ENCODE measurements at places on chromosomes 6 and 20.

DNA sequence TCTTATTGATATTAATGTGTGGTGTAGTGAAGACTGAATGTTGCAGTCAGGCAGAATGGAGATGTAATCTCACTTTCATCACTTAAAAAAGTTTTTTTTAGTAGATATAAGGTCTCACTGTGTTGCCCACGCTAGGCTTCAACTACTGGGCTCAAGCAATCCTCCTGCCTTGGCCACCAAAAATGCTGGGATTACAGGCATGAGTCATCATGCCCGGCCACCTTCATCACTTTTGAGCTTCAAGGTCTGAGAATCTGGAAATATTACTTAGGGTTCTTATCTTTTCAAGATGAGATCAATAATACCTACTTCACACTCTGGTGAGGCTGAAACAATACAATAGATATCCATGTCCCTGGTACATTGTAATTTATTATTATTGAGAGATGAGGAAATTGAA, 31.6 kb downstream of the ADGRG6 start:
- no peak for DNase-seq

DNA sequence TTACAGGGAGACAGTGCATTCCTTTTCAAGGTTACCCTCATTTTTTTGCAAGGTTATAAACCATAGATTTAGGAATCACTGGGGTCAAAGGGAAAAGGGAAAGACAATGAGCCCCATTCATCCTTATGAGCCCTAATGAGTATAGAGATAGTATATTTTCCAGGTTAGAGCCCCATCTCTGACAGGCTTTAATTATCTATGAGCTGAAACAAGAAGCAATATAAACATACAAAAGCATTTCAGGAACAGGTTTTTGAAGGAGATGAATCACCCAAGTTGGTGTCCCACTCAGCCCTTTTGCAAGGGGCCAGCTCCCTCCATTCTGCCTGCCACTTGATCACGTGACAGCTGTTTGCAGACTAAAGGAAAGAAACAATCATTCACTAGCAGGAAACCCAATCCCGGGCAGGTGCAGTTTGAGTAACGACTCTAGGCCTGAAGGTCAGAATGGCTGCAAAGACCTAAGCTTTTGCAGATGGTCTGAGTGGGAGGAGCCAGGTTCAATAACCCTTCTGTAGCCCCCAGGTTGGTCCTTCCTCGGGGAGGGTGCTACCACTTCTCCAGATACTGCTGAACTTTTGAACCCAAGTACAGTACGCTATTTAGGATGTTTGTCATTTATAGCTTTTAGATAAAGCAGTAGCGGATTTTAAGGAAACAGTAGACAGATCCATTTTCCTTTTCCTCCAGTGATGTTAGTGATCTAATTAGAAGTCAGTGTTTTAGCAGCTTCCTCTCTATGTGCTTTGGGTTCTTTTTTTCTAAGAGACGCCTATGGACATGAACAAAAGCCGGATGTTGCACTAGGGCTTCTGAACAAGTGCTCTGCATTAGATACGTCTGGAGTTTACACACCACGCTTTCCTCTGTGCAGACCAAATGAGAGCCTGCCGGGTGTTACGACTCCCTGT, 253.2 kb downstream of the SOX4 start:
- DNase-seq: no peak

DNA sequence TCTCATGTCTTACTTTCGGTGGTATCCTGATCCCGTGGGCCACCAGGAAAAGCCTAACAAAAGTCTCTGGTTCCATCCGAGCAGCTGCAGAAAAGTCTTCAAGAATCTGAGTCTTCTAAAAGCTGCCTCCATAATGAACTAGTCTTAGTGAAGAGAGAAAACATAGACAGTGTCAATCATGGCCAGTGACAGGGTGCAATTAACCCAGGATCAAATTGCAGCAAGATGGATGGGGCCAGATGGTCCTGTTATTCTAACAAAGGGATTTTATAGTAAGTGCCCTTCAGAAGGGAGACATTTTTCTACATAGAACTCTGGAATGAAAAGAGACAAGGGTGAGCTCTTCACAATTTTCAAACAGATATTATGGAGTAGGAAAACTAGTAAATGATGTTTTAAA, 281.6 kb upstream of the ZFP64 start:
- DNase-seq: no peak

DNA sequence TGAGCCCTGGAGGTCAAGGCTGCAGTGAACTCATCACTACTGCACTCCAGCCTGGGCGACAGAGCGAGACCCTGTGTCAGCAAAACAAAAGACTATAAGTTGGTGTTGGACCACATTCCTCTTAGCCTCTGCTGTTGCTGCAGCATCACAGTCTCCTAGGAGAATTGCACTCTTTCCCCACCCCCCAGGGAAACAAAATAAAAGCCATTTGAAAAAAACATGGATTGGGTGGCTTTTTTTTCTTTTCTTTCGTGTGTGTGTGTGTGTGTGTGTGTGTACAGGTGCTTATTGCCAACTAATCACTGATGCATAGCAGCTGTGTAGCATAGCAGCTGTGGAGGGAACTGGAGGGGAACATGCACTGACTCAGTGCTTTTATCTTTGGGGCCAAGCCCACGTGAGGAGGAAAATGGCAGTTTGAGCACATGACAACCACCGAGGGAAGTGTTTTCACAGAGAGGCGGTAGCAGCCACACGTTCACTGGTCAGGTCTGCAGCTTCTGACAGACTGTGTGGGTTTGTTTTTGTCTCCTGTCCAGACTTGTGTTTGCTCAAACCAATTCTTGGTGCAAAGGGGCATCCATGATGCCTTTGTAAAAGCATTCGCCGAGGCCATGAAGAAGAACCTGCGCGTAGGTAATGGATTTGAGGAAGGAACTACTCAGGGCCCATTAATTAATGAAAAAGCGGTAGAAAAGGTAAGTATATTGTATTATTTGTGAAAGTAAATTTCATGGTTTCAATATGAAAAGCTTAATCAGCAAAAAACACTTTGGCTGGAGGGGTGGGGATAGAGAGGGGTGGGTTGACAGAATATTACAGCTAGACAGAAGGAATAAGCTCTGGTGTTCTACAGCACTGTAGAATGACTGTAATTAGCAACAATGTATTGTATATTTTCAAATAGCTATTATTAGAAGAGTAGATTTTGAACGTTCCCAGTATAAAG, 27.7 kb downstream of the ALDH5A1 start:
- no peak for DNase-seq

DNA sequence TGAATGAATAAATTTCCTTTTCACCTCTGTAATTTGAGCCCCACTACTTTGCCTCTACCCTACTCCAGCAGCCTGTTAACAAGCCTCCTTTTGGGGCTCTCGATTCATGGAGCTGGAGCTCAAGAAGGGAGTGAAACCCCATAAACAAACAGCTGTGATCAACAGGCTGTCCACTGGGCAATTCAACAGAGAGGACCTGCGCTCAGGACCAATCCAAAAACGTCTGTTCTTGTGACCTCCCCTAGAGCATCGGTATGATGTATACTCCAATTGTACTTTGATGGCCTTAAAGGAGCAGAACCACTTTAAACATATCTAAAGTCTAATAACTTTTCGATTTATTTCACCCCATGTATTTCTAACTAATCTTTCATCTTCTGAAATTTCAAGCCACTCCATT, 37.4 kb downstream of the HIVEP2 start:
- no peak for DNase-seq

- no peak for DNase-seq
Measured at GRCh38 chr6:25535632-25536225, 116.3 kb upstream of the SCGN start.

- no peak for DNase-seq
Measured at GRCh38 chr6:128039543-128039942, 138.7 kb upstream of the THEMIS start.

- no peak for DNase-seq
Measured at GRCh38 chr6:32668226-32668747, 1.8 kb upstream of the HLA-DQB1 start.

DNA sequence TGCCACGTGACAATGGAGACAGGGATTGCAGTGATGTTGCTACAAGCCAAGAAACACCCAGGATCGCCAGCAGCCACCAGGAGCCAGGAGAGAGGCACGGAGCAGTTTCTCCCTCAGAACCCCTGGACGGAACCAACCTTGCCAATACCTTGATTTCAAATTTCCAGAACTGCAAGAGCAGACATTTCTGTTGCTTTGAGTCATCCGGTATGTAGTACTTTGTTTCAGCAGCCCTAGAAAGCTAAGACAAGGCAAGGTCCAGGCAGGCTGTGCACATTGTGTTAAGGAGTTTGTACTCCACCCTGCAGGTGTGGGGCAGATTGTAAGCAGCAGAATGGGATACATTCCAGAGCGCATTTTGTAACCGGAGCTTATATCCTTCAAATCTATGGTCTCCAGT, 48.3 kb downstream of the TRERF1 start:
- no peak for DNase-seq

DNA sequence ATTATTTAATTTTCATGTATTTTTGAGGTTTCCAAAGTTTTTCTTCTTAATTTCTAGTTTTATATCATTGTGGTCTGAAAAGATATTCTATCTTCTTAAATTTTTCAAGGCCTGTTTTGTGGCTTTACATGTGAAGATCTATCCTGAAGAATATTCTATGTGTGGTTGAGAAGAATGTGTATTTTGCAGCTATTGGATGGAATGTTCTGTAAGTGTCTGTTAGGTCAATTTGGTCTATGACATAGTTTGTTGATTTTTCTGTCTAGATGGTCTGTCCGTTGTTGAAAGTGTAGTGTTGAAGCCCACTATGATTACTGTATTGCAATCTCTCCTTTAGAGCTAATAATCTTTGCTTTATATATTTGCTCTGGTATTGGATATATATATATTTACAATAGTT, 125.7 kb downstream of the CRYBG1 start:
- DNase-seq: no peak

DNA sequence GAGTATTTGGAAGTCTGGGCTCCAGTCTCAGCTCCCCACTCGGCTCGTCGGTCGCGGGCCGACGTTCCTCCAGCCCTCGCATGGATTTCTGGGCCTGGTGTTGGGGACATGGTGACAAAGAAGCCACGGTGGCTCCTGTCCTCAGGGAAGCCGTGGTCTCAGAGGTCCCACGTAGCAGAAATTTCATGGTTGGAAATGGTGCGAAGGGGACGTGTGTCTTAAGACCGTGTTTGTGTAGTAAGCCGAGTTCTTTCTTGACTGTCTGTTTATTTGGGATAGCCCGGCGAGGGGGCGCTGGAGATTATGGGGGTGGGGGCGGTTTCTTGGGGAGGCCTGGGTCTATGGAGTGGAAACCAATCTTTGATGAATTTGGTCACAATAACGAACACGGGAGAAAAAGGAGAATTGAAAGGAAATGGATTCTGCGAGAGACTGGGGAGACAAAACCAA, 23.5 kb upstream of the MAP3K7 start:
- peak; percentile 6 for DNase-seq

DNA sequence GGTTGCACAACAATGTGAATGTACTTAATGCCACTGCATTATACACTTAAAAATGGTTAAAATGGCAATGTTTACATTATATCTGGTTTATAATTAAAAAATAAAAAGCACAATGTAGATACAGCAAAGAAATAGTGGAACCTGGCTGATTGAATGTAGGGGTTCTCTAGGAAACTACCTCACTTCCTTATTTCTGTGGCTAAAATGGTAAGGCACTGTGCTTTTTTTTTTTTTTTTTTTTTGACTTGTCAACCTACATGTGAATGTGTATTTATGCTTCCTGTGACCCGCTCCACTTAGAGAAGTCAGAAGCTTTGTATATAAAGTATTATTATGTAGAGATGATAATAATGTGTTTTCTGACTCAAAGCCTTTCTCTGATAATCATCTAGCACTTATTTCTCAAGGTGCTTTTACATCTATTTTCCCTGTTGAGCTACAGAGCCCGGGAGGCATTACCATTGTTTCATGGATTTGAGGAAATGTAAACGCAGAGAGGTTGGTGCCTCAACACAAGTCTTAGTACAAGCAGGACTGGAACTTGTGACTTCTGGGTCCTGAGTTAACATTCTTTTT, 55.0 kb downstream of the SOX4 start:
- DNase-seq: no peak

DNA sequence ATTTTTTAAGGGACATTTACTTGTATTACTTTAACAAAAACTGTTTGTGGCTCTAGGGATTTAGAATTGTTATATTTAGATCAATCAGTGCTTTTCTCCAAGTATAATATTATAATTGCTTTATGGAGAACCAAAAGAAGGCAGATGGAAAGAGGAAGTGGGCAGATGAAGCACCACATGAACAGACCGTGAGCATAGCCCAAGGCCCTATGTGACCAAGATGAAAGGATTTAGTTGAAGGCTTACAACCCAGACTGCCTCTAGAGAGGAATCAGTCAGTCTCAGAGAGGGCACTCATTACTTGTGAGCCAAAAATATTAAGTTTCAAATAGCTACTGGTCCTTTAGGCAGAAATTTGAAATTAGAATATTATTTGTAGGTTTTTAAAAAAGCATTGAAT, 102.3 kb upstream of the IMPG1 start:
- DNase-seq: no peak

- peak; percentile 16 for DNase-seq
Measured at GRCh38 chr6:110048221-110048875, 70.2 kb downstream of the GPR6 start.

- no peak for DNase-seq
Measured at GRCh38 chr6:65790666-65791065, 83.6 kb upstream of the EYS start.

- peak; percentile 9 for DNase-seq
Measured at GRCh38 chr6:150813993-150814359, 51.5 kb upstream of the MTHFD1L start.

- peak; percentile 45 for DNase-seq
Measured at GRCh38 chr6:116971959-116972358, 94.9 kb downstream of the RFX6 start.

GRCh38 chr6:149015535-149016525, 269.0 kb downstream of the UST start:
- peak; percentile 31 for DNase-seq

DNA sequence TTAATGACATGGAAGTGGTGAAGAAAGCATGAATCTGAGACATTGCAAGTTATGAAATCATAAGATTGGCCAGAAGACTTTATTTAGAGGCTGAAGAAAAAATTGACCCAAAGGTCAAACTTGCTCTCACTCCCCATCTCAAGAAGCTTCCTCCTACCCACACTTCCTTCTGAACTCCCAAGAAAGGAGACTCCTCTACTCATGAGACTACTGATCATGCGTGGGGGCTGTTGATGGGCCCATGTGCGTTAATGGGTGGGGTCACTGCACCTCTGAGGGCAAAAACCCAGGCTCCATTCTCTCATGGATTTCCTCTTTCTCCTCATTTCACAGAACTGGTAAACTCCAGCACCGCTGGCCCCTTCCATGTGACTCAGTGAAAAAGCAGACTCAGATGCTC, 470.6 kb upstream of the ARID1B start:
- no peak for DNase-seq

GRCh38 chr20:51473771-51474170, 68.7 kb downstream of the NFATC2 start:
- DNase-seq: no peak

DNA sequence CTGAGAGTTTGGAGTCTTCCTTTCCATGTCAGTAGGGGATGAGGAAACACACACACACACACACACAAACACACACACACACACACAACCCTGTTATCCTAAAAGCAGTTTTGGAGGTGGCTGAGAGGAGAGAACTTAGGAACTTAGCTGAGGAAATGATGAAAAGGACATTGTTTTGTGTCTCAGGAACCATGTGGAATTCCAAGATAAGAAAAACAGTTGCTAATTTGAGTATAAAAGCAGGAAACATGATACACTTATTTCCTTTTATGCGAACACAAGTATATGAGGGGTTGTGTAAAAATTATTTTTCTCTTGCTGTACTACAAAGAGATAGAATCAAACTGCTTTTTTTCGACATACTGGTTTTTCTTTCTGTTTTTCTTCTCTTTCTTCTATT, at the start of gene MYCT1:
TSS of gene MYCT1 (plus strand) at position 264 of the 400 bp plus-strand sequence. CDS start at position 270, 6 bp downstream.
- DNase-seq: no peak

GRCh38 chr6:74939151-74939708, 266.6 kb downstream of the COL12A1 start:
- DNase-seq: no peak
